ENCODE measurements at places on chromosomes 1 and 21. TPM values are rescaled to one million over a fixed set of nuclear protein-coding genes. Genes with fewer than 3 reads are reported as not detected.

The DDX59 gene
- 30.0 TPM for total RNA-seq

DNA sequence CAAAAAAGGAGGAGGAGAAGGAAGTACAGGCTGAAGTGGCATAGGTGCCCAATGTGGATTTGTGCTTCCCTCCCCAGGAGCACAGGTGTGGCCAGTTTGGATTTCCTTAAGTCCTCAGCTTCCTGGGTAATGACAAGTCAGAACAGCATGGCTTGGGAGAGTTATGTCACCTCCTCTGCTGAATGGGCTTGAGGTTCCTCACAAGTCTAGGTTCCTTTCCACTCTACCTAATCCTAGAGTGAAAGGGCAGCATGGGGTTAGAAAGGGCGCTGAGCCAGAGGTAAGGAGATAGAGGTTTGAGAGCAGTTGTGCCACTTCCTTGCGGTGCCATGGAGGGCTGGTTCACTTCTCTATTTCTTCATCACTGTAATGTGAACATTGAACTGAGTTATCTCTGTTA, 35.5 kb upstream of the IL20 start:
- no peak overlapping the region for H3K27ac ChIP-seq
- H3K4me1 ChIP-seq: peaks cover under 1% of the 10 kb centered on the region
- DNase-seq: peak; percentile 55
- no peaks in the 10 kb centered on the region for H3K27me3 ChIP-seq
- H3K4me3 ChIP-seq: no peak overlapping the region

DNA sequence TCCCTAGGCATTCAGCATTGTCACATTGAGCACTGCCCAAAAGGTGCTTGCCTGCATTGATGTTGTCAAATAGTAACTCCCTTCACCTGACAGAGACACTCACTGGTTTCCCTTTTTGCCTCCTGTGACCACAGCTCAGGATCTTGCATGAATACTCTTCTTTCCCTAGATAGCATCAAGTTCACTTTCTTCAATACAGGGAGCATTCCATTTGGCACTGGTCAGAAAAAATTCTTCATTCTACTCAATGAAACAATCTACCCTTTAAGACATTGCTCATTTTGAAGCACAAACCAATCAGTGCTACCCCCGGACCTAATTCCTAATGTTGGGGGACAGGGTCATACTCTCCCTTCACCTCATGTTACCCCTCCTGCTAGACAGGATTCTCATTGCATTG, 319.0 kb upstream of the SNX7 start:
- no peak overlapping the region for H3K4me3 ChIP-seq
- no peak for DNase-seq
- H3K36me3 ChIP-seq: no peaks in the 10 kb centered on the region

DNA sequence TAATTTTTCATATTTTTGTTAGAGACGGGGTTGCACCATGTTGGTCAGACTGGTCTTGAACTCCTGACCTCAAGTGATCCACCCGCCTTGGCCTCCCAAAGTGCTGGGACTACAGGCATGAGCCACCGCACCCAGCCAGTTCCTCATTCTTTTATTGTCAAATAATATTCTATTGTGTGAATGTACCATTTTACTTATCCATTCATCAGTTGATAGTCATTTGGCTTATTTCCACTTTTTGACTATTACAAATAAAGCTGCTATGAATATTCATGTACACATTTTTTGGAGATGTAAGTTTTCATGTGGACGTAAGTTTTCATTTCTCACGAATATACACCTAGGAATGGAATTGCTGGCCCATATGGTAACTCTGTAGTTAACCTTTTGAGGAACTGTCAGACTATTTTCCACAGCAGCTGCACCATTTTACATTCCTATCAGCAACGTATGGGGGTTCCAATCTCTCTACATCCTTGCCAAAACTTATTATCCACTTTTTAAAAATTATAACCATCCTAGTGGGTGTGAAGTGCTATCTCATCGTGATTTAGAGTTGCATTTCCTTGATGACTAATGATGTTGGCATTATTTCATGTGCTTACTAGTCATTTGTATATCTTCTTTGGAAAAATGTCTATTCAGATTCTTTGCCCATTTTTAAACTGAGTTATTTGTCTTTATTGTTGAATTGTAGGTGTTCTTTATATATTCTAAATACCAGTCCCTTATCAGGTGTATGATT, 12.7 kb downstream of the PACC1 start:
- no peaks in the 10 kb centered on the region for H3K4me1 ChIP-seq
- DNase-seq: no peak
- H3K36me3 ChIP-seq: peaks cover 7% of the 10 kb centered on the region

The TMEM82 gene
- not detected for total RNA-seq

The LCE2A gene
- total RNA-seq: not detected

GRCh38 chr21:29654855-29655254, 284.9 kb downstream of the GRIK1 start:
- H3K27ac ChIP-seq: no peak overlapping the region
- H3K27me3 ChIP-seq: no peaks in the 10 kb centered on the region
- no peaks in the 10 kb centered on the region for H3K36me3 ChIP-seq
- no peak overlapping the region for H3K4me3 ChIP-seq

DNA sequence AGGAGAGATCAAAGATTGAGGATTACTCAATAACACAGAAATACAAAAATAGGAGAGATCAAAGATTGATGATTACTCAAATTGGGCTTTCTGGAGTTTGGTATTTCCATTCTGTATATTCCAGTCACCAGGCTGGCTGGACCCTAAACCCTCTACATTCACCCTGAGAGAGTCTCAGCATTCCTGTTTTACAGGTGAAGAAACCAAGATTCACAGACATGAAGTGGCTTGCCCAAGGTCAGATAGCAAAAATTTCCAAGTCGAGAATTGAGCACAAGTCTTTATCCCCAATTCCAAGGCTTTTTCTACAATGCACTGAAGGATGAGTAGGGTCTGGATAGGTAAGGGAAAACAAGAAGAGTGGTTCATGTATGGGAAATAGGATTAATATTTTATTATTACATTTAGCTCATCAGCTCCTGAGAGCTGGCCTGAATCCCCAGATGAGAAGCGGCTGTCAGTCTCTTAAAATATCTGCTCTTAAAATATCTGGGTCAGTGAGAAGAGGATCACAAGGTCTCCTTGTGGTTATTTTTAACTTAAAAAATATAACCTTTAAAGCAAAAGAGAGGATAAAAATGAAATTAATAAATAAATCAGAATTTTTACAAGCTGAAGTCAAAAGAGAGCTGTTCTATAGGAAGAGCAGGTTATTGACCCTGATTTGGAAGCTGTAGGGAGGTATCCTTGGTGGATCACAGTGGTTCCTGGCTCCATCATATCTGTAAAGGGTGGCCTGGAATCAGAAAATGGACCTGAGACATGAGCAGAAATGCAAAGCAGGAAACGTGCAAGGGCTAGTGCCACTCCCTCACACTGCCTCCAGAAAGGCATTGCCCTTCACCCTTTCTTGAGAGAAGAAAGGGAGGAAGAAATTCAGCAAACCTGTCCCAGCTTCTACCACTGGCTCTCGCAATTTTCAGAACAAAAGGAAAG, 29.1 kb upstream of the SEC16B start:
- H3K27ac ChIP-seq: no peak overlapping the region
- no peaks in the 10 kb centered on the region for H3K27me3 ChIP-seq
- no peaks in the 10 kb centered on the region for H3K4me1 ChIP-seq
- no peak overlapping the region for H3K4me3 ChIP-seq
- H3K36me3 ChIP-seq: no peaks in the 10 kb centered on the region

The INSRR gene
- not detected for total RNA-seq

- H3K4me1 ChIP-seq: no peaks in the 10 kb centered on the region
- no peak for DNase-seq
- H3K4me3 ChIP-seq: no peak overlapping the region
- H3K27me3 ChIP-seq: no peaks in the 10 kb centered on the region
- no peaks in the 10 kb centered on the region for H3K36me3 ChIP-seq
These were observed 210.3 kb downstream of the SETD4 start for GRCh38 chr21:35850029-35850428.

Measured in esophagus muscularis mucosa (tissue), 4 donors.